Mesenteric fat pad (tissue), 1 donor: ENCODE measurements at places on chromosomes 1 and 21. TPM values are rescaled to one million over a fixed set of nuclear protein-coding genes. Genes with fewer than 3 reads are reported as not detected.
A peak's percentile ranks its signal among the peaks of the same experiment; 100 is the strongest.

SPATA21 gene
- total RNA-seq = not detected

MATN1 gene
- not detected for total RNA-seq

TMEM234 gene
- 18.4 TPM for total RNA-seq

PANK4 gene
- 23.0 TPM for total RNA-seq

CLCA4 gene
- total RNA-seq = not detected

SLC45A1 gene
- 2.0 TPM for total RNA-seq

KIFAP3 gene
- total RNA-seq = 17.5 TPM

USP24 gene
- total RNA-seq = 59.8 TPM

GRCh38 chr1:11152755-11153154, 36.4 kb upstream of the ANGPTL7 start:
- no peak for DNase-seq

DNA sequence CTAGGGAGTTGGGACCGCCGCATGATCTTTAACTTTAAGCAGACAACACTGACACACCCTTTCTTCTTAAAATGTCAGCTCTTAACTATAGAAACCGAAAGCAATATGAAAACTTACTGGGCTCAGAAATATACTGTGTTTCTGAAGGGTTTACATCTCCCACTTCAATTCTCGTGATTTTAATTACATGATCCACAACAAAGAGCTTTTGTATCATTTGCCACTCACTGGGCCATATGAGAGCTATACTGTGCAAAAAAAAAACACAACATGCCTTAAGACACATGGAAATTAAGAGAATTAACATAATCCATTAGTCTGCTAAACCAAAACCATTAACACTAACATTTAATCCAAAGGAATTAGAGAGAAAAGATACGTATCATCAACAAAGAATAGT, 35.0 kb upstream of the RAP1GAP start:
- DNase-seq = no peak

DNA sequence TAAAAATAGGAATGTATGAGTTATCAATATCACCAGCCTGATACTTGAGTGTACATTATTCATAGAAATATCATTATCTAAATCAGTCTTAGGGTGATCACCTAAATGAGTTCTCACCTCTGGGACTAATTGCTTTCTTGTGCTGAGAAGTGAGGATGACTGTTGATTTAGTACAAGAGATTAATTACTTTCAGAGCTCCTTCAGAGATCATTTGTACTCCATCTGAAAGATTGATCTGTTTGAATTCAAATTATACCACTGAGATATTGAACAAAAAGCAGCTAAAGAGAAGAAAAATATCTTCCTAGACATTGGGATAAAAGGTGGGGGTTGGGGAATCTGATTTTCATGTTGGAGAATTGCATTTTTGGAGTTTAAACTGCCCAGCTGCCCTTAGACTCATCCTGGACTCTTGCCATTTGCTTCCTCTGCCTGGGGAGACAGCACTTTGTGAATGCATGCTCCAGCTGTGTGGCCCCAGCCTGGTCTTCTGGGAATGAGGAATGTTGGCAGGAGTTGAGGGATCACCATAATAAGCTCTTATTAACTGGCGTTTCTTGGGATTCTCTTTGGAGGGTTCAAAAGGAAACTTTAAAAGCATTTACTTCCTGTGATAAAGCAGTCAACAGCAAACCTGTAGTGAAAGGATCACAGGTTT, 19.7 kb upstream of the PGBD2 start:
- DNase-seq = no peak

DNA sequence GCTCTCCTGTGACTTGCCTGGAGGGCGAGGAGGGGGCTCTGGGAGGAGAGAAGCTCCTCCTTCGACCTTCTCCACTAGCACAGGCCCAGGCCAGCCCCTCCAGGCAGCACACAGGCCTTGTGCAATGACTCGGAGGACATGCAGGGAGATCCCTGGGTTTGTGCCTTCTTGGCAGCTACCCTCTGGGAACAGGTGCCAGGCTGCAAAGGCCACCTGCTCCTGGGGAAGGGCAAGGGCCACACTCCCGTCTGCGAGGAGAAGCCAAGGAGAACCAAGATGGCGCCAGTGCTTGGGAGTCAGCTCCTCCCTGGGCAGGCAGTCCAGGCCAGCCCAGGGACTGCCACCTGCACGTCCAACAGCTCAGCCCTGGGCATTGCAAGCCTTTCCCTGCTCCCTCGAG, 15.3 kb downstream of the CASZ1 start:
- no peak for DNase-seq

DNA sequence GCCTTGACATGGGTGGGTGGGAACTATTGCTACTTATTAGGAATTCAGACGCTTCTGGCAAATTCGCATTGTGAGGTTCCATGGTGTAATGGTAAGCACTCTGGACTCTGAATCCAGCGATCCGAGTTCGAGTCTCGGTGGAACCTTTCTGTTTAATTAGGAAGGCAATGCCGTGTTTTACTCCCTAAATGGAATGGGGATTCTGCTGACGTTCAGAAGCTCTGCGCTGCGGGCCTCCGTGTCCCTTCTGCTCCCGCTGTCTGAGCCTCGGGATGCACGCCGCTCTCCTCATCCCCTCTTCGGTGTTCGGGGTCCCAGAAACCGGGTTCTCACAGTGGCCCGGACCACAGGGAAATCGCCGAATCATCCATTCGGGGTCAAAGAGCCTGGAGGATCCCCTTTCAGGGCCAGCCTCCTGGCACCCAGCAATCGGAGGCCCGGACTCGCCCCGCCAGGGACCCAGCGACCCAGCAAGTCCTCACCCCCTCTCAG, 280.3 kb downstream of the FAM72C start:
- no peak for DNase-seq

- no peak for DNase-seq
Observed at GRCh38 chr1:24683713-24684162, 40.6 kb downstream of the SRRM1 start.

DNA sequence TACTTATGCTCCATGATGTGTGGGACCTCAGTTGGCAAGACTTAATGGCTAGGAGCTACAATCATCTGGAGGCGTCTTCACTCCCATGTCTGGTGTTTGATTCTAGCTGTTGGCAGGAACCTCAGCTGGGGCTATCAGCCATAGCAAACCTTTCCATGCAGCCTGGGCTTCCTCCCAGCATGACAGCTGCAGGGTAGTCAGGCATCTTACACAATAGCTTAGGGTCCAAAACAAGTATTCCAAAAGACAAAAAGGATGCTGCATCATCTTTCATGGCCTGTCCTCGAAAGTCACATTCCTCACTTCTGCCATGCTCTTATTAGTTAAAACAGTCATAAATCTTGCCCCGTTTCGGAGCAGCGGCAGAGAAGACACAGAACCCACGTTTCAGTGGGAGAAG, 90.9 kb downstream of the LRRC8C start:
- no peak for DNase-seq

DNA sequence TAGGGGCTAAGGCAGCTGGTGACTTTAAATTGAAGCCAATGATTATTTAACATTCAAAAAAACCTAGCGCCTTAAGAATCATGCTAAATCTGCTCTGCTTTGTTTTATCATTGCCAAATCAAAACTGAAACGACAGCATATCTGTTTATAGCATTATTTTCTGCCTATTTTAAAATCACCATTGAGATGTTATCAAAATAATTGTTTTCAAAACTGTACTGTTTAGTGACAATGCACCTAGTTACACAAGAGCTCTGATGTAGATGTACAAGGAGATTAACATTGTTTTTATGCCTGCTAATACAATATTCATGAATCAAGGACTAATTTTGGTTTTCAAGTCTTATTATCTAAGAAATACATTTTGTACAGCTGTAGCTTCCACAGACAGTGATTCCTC, 1521.3 kb downstream of the AMY1C start:
- no peak for DNase-seq

- no peak for DNase-seq
Observed at GRCh38 chr1:66266350-66266749, 267.6 kb upstream of the SGIP1 start.

GRCh38 chr1:41277371-41277975, 35.4 kb upstream of the SCMH1 start:
- no peak for DNase-seq

- DNase-seq = no peak
Observed at GRCh38 chr1:153100245-153100644, 5.9 kb upstream of the SPRR2E start.

DNA sequence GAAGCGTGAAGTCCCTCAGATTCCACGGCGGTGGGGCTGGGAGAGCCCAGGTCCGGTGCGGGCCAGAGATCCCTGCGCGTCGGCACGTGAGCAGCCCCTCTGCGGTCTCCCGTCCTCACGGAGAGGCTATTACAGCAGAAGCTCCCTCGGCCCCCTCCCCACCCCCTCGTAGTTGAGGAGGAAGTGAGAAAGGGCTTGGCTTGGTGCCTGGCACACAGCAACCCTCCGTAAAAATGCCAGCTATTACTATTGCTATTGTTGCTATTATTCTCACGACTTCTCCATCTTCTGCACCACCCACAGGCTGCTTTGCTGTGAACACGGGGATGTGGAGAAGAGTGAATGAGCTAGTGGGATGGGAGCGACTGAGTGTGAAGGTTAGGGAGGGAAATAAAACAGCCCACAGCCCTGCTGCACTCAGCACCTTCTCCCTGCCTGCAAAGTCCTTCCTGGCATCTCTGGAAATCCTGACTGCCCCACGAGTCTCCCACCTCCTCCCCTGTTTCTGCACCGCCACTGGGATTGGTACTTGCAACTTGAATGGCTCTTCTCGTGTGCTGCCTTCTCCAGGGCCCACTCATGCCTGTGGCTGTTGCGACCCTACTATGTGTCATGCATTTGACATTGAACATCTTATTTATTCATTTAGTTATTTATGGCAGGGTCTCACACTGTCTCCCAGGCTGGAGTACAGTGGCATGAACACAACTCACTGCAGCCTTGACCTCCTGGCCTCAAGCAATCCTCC, 26.6 kb downstream of the ZBTB18 start:
- no peak for DNase-seq

DNA sequence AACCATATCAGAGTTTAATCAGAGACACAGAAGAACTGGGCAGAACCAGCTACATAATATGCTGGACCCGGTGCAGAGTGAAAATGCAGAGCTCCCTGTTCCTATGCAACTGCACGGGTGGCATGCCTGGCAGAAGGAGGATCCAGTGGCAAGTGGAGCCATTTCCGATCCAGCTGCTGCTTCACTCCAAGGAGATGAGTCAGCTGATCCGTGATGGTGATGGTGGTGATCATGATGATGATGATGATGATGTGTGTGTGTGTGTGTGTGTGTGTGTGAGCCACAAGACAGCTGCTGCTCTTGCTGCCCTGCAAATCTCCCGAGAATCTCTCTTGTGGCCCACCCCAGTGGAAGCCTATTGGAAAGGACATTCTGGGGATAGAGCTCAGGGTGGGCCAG, 133.0 kb downstream of the URB2 start:
- no peak for DNase-seq

DNA sequence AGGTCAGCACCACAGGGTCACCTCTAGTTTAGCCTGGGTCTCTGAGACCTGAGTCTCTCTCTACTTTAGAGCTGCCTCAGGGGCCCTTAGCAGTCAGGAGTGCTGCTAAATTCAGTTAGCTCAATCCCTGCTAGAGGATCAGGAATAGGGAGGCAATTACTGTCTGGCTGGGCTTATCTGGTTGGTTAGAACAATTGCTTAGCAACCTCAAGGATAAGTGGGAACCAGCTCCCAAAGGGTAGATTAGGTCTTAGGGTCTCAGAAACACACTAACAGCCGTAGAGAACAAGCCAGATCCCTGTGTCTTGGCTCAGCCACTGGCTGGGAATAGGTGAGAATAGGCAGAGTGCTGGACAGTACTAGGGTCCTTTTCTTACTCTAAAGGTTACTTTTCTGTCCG, 7.7 kb downstream of the PM20D1 start:
- DNase-seq = no peak

- DNase-seq = peak; percentile 91
Observed at GRCh38 chr1:212608959-212609700, 569 bp downstream of the ATF3 start.
